ENCODE measurements at places on chromosomes 5 and 9.

DNA sequence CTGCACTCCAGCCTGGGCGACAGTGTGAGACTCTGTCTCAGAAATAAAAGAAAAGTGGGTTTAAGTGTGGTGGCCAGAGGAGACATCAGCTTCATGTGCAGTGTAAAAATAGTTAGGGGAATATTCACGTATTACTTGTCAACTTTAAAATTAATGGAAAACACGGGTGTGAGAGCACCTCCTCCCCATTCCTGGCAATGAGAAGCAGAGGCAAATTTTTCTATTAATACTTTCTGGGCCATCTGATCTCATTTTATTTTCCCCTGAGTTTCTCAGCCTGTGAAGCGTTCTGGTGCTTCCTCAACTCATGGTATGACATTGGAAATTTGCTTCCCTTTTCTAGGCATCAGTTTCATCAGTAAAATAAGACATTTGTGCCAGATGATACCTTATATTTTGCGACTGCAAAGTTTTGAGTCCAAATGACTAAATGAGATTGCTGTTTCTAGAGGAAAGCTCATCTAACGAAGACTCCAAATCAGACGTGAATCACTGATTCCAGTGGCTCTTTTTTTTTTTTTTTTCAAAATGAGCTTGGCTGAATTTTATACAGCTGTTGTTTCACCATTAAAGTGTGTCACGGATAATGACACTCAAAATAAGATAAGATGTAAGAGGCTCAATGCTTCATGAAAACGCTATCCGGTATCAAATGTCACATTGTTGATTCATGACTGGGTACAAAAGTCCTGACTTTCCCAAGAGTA, 104.6 kb downstream of the MSX2 start:
- no peak for DNase-seq

- no peak for DNase-seq
Observed at GRCh38 chr9:15400281-15400941, 22.3 kb upstream of the SNAPC3 start.

- DNase-seq = no peak
Observed at GRCh38 chr5:135720191-135720590, 114.3 kb upstream of the SLC25A48 start.

DNA sequence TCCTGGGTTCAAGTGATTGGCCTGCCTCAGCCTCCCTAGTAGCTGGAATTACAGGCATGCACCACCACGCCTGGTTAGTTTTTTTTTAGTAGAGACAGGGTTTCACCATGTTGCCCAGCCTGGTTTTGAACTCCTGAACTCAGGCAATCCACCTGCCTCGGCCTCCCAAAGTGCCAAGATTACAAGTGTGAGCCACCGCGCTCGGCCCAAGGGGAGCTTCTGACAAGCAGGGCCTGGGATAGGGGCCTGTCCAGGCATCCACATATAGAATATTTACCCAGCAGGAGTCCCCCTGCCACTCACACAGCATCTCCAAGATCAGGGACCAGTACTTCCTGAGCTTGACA, 10.1 kb downstream of the IRF1 start:
- no peak for DNase-seq

DNA sequence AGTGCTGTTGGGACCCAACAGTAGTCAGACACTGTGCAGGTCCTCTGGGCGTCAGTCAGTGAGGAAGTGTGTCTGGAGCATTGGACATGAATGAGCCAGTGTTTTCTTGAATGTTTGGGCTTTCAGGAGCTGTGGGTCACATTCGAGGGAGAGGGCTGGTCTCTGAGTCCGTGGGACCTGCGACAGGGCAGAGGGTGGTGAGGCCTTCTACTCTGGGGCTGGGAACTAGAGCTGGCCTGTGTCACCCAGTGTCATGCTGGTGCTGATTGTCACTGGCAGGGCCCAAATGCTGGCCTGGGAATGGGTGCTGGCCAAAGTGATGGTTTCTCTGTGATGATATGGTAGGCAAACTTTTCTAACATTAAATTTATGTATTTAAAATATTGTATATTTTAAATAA, 10.3 kb downstream of the POLR1E start:
- DNase-seq = no peak

DNA sequence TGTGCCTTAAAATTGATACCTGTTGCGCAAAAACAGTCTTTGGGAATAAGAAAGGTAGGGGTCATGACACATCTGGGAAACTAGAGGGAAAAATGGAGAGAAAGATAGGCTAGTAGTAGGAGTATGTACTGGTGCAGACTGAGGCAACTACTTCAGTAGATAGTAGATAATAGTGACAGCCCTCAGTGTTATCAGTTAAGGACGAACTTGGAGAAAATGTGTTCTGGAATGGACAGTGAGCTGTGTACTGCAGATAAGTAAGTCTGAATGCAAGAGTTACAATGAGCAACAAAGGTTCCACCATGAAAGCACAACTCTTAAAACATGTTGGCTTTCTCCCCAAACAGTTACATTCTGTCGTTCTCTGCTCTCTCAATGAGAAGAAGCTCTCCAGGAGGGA, 6.5 kb upstream of the INSL6 start:
- no peak for DNase-seq

Data from frontal cortex (tissue), 4 donors.